Hepatocyte (in vitro differentiated cells): ENCODE measurements at places on chromosomes 4 and X.

- no peak for DNase-seq
These were observed 53.5 kb downstream of the PTTG2 start for GRCh38 chr4:38013461-38014366.

- no peak for DNase-seq
These were observed 207.2 kb upstream of the SLIT2 start for GRCh38 chr4:20044502-20044911.

GRCh38 chr4:148332486-148332885, 109.7 kb downstream of the NR3C2 start:
- DNase-seq = no peak

DNA sequence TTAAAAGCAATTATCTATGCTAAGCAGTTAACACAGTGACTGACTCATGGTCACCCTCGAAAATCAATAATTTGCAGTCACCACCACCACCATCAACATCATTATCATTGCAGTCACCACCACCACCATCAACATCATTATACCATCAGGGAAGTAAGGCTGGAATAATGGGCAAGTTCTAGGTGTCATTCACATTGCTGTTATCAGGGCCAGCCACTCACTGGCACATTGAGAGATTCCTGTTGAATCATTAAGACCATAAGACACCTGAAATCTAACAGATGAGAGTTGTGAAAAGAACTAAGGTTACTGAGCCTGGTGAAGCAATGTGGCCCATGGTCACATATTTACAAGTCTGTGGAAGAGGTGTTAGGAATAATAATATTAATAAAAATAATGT, 247.7 kb upstream of the BOD1L1 start:
- DNase-seq = no peak

DNA sequence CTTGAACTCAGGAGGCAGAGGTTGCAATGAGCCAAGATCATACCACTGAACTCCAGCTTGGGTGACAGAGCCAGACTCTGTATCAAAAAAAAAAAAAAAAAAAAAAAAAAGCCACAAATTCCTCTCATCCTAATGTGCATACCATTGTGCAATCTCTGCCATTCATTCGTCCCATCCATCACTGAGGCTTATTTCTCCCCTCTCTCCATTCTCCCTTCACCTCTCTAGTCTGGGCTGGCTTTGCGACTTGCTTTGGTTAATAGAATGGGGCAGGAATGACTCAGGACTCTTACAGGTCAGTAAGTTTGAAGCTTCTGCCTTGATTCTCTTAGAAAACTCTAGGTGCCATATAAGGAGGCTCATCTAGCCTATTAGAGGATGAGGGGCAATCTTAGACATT, 60.3 kb upstream of the DDX3X start:
- no peak for DNase-seq

GRCh38 chrX:47222751-47223350, 4.4 kb downstream of the CDK16 start:
- no peak for DNase-seq

GRCh38 chr4:41396869-41397268, 140.1 kb downstream of the UCHL1 start:
- DNase-seq = no peak

DNA sequence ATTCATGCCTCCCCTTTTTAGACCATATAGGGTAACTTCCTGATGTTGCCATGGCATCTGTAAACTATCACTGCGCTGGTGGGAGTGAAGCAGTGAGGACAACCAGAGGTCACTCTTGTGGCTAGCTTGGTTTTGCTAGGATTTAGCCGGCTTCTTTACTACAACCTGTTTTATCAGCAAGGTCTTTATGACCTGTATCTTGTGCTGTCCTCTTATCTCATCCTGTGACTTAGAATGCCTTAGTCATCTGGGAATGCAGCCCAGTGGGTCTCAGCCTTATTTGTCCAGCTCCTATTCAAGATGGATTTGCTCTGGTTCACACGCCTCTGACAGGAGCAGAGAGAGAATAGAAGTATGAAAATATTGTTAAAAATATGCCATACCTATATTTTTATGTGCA, 355.7 kb downstream of the ADGRL3 start:
- peak; percentile 68 for DNase-seq

DNA sequence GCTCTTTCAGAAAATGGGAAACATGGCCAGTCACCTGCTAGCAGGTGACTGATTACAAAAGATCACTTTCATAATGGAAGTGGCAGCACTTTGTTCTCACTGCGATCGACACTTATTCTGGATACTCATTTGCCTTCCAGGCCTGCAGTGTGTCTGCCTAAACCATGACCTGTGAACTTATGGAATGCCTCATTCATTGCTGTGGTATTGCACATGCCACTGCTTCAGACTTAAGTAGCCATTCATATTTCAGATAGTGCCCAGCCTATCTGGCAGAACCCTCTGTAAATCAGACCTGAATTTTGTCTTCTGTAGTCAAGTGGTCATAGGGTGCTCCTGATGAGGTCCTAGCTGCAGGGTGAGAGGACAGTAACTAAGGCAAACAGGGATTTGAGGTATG, 23.3 kb upstream of the MGST2 start:
- DNase-seq = no peak

- no peak for DNase-seq
These were observed 156.6 kb downstream of the PPP3CA start for GRCh38 chr4:101190751-101191150.

GRCh38 chrX:120664081-120664480, 34.2 kb upstream of the C1GALT1C1 start:
- no peak for DNase-seq

GRCh38 chr4:108846568-108846967, 83.7 kb upstream of the ETNPPL start:
- no peak for DNase-seq

DNA sequence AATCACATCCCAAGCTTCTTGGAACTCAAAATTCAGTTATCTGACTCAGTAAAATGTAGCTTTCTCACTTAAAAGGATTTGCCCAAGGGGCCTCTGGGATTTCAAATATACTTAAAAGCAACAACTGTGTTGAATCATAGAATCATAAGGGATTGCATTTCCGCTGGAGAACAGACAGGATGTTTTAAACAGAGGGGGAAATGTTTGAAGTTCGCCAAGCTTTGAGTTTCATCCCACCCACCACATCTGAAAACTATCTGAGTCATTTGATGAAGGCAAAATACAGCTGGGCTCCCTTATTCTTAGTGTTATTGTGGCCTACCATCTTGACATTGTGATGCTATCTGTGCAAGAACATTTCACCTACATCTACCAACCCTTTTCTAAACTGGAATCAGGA, 73.5 kb downstream of the PPP1R2C start:
- DNase-seq = no peak

- DNase-seq = no peak
These were observed 74.0 kb upstream of the TBL1X start for GRCh38 chrX:9390693-9391368.

DNA sequence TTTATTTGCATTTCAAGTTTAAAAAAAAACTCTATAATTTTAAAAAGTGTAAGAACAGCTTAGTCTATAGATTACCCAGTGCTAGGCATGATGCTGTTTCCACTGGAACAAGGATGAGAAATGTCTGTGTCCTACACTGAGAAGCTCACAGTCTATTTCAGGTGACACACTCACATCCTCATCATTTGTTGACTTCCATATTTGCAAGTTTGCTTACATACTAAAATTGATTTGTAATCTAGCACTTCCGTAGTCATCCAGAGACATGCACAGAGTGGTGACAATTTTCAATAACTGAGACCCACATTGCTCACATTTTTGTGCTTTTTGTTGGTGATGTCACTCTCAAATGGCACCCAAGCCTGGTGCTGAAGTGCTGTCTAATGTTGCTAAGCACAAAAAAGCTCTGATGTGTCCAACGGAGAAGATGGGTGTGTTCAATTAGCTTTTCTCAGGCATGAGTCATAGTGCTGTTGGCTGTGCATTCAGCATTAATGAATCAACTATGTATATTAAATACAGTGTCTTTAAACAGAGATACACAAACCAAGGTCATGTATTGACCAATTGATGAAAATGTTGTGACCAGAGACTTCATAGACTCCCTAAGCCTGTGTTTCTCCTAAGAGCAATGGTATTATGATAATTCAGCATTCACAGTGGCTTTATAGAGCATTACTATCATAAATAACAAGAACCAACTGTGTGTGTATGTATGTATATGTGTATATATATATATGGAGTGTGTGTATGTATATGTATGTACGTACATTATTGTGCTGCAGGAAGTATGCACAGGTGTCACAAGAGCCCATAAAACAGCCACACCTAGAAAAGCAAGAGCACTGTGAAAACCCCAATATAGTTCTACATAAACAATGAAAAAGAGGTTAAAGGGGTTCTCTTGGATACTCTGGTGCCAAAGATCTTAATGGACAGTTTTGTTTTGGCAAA, 31.2 kb upstream of the VCX3B start:
- DNase-seq = no peak
